ENCODE measurements at places on chromosomes 3 and 15.

DNA sequence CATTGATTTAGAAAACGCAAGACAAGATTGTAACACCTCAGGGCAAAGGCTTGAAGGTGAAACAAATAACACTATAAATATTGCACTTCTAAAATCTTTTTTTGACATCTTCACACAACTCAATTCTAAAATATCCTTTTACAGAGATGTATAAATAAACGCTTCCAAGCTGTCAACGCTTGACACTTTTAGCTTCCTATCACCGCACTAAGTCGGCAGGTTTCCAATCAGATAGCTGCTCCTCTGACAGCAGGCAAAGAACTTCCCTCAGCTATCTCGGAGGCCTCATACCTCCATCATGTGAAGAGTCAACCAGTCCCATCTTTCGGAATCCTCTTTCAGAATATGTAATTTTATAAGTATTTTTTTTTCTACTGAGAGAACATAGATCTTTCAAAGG, 71.0 kb downstream of the PCOLCE2 start:
- DNase-seq, result no peak

- DNase-seq, result no peak
Observed at GRCh38 chr3:45574067-45574494, 20.5 kb upstream of the LIMD1 start.

- no peak for DNase-seq
Observed at GRCh38 chr3:123899300-123899865, 15.3 kb upstream of the MYLK start.

DNA sequence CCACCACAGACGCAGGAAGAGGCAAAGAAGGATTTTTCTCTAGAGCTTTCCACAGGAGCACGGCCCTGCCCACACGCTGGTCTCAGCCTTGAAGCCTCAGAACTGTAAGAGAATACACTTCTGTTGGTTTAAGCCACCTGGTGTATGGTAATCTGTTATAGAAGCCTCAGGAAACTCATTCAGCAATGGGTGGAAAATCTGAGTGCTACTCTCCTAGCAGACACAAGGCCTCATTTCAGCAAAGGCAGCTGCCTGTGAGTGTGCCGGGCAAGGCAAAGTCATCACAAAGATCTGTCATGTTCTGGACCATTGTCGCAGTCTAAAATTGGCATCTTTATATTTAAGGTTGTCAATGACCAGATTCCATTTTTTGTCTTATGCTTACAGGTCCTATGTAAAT, 31.0 kb downstream of the ATP10A start:
- no peak for DNase-seq

DNA sequence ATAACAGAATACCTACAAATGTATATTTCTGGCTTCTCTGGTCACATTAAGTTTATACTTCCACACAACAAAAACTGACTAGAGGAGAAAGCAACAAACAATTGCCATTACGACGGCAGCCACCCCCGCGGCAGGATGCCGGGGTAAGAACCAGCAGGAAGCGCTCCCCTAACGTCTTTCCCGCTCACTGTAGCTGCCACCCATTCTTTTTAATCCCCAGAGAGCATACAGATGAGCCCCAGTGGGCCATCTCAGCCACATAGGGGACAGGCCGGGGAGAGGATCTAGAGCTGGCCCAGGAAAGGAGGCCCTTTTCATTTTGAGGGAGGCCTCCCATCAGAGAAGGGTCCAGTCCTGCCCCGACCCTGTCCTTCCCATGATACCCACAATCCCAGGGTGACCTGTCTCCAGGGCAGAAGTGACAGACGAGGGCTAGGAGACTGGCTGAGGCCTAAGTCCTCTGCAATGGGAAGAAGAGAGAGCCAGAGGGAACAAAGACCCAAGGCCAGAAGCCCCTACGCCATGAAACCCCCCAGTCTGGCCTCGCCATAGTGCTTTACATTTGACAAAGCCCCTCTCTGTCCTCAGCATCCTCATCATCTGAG, 3.6 kb upstream of the CALML4 start:
- DNase-seq, result no peak

DNA sequence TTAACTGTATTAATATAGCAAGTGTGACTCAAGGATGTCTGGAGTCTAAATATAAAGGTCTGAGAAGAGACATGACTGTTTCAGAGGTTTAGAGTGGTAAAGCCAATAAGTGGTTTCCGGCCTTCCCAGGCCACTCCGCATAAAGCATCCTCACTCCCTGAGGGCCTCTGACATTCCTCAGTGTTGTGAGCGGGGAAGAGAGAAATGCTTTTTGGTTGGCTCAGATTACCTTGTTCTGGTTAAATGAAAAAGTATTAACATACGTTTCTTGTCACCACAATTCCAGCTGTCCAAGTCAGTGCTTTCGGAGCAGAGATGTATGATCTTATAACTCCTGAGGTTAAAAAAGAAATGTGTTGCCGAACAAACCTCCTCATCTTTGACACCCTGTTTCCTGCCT, 103.8 kb downstream of the RBMS3 start:
- peak; percentile 90 for DNase-seq

DNA sequence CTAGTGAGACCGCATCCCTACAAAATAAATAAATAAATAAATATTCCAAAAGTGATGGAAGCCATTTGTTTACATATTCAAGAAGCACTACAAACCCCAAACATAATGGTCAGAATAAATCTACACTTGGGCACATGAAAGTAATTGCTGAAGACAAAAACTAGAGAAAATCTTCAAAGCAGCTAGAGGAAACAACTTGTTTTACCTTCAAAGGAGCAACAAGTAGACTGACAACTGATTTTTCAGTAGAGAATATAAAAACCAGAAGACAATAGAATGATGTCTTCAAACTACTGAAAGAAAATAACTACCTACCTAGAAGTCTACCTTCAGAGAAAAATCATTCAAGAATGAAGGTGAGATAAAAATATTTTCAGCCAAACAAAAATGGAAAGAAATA, 89.4 kb downstream of the TPRA1 start:
- DNase-seq, result no peak

GRCh38 chr3:45965653-45966052, 22.4 kb downstream of the CXCR6 start:
- no peak for DNase-seq

DNA sequence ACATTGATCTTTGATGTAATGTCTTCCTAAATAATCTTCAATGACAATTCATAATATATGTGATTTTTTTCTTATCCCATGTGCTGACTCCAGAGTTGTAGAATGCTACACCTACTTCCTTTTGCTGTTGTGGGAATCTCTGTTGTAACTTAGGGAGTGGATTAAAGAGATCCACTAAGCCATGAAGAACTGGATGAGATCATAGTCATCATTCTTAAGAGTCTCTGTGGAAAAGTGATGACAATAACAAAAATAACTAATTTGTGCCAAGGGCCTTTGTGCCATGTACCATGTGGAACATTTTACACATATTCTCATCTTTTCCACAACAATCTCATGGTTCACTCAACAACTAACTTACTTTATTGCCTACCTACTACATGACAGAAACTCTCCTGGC, 162.9 kb upstream of the PDZRN3 start:
- DNase-seq, result peak; percentile 36

DNA sequence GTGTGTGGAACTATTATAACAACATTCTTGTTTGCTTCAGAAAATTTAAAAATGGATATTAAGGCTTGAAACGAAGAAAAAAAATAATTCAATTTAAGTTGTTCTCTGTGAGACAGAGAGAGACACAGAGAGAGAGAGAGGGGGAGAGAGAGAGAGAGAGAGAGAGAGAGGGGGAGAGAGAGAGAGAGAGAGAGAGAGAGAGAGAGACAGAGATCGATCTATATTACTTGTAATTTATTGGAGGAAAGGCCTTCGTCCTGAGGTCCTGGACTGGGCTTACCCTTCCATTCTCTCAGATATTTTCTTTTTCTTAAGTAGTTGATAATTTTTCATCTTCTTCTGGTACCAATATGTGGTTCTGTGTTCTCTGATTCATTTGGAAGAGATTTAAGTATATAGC, 25.9 kb downstream of the MFSD1 start:
- DNase-seq, result no peak

GRCh38 chr3:119368298-119368697, 74.1 kb downstream of the ARHGAP31 start:
- DNase-seq, result no peak

DNA sequence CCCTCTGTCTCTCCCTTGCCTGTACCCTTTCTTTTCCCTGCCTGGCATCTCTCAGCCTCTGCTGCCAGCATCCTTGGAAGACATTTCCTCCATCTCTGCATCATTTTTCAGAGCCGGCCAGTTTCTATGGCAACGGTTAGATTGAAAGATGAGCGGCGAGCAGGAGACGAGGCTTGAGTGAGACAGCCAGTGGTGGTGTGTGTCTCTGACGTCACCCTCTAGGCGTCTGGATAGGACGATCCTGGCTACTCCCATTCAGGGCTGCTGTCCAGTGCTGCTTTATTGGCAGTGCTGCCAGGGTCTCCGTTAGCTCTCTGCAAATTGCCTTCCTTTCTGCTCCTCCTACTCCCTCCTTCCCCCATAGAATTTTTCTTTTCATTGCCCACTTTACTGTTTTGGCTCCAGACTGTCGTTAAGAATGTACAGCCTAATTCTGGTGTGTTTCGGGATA, 57.9 kb downstream of the TRAK1 start:
- peak; percentile 60 for DNase-seq

DNA sequence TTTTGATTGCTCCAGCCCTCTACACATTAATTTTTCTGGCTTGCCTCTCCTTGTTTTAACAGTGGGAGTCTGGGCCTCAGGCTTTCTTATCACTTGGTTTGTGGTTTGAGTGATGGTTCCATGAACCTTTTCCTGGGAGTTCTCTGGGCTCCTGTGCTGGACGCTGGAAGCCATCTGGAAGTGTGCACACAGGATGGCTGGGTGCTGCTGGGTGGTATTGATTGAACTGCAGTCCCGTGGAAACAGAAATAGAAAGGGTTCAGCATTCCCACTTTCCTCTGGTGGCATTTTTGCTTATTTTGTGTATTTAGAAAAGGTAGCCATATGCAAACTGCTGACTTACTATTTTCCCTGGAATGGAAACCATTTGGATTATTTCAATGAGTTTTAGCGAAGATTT, 25.6 kb downstream of the MITF start:
- DNase-seq, result peak; percentile 63

GRCh38 chr15:100570735-100571313, 31.2 kb downstream of the LINS1 start:
- DNase-seq, result no peak

DNA sequence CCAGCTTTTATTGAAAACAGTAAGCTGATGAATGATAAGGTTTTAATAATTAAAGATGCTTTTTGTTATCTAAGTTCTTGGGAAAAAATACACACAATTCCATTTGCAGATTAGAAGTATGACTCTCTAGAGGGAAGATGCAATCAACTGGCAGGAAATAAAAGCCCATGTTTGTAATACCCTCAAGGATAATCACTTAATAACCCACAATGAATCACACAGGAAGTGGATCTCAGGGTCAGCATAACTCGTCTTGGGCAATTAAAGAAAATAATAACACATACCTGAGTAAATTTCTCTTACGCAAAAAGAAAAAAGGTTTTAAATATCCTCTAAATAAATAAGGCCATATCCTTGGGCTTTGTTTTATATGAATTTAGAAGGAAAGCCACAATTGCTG, 9.4 kb upstream of the EID1 start:
- peak; percentile 87 for DNase-seq

DNA sequence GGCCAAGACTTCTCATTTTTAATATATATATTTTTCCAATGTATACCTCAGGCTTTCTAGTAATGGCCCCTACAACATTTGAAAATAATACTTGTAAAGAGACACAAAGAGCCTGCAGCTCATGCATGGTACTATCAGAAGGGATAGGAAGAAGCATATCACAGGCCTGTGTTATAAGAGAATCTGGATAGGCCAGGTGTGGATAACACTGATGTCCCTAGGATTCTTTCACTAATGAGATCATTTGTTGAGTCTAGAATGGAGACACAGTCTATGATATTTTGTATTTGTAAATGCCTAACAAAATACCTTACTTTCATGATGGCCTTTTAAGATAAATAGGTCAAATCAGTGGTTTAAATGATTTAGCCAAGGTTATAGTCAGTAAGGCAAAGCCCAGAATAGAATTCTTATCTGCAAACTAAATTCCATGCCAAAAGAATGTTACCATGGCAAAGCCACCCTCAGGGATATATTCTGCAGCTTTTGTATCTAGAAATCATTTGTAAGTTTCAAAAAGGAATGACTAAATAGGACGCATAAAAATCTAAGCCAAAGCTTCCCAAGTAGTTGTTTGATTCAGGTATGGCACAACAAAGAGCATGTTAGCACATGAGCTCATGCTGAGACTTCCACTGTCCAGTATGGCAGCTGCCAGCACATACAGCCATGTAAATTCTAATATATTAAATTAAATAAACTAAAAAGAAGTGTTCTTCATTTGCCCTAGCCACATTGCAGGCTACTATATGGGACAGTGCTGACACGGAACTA, 10.0 kb downstream of the DCP1A start:
- no peak for DNase-seq

DNA sequence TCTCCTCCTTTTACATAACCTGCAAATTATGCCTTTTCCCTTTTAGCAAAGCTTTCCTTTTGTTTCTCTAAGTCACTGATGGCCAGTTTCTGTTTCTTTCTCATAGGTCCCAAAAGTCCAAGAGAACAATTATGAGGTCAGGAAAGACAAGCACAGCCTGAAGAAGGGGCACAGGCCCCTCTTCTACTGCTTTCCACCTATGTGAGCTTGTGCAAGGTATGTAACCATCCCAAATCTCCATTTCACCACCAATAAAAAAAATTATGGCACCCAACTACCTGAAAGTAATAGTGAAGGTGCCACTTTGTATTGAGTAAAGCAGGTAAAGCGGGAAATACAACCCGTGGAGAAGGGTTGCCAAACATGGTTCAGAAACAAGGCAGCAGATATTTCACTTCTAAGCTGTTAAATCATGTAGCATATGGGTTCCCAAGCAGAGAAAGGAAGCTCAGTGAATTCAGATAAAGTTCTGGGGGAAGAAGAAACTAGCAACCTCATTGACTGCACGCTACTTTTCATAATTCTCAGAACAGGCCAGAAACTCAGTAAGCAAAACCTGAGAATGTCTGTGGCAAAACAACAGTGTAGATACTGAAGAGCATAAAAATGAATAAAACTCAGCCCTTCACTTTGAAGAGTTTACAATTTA, 4.2 kb downstream of the PLOD2 start:
- no peak for DNase-seq

DNA sequence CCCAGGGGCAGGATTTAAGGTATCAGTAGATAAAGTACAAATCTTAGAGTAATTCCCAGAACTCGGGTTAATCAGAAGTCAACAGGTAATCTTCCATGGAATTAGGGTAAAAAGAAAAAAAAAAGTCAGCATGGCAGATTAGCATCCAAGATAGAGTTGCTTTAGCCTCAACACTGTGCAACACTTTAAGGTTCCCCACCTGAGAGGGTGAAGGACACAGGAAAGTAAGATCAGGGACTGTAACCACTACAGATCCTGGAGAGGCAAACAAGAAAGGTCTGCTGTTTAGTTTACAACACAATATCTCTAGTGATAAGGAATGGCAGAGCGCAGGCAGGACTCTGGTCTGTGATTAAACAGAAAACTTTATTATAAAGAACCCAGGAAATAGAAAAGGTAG, 4.1 kb upstream of the PHLDB2 start:
- no peak for DNase-seq

DNA sequence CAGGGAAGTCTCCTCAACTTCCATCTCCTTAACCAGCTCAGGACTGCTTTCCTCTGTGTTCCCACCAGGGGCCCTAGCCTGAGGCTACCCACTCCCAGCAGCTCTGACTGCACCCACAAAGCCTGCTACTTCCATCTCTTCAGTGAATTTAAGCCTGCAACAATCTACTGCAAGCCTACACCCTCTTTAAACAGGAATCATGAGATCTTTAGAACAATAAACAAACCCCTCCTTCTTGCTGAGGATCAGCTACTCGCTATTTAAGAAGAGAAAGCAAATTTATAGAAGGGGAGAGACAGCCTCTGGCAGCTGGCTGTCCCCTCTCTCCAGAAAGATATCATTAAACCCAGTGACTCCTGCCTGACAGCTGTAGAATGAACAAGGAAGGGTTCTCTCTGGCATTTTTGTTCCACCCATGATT, 51.9 kb downstream of the ARHGAP31 start:
- DNase-seq, result peak; percentile 9
